ENCODE measurements at places on chromosomes 3 and 15.

DNA sequence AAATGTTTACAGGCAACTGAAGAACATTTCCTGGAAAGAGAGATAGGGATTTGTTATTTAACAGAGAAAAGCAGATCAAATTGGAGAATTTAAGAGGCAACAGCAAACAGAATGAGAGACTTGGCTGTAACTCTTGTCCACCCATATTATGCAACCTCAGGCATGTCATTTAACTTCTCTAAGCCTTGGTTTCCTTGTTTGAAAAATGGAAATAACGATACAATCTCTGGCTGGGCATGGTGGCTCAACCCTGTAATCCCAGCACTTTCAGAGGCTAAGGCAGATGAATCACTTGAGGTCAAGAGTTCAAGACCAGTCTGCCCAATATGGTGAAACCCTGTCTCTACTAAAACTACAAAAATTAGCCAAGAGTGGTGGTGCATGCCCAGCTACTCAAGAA lies 23.7 kb downstream of the ARRDC4 start:
- no peak for DNase-seq

GRCh38 chr3:24368605-24369004 lies 126.0 kb downstream of the THRB start:
- no peak for DNase-seq

DNA sequence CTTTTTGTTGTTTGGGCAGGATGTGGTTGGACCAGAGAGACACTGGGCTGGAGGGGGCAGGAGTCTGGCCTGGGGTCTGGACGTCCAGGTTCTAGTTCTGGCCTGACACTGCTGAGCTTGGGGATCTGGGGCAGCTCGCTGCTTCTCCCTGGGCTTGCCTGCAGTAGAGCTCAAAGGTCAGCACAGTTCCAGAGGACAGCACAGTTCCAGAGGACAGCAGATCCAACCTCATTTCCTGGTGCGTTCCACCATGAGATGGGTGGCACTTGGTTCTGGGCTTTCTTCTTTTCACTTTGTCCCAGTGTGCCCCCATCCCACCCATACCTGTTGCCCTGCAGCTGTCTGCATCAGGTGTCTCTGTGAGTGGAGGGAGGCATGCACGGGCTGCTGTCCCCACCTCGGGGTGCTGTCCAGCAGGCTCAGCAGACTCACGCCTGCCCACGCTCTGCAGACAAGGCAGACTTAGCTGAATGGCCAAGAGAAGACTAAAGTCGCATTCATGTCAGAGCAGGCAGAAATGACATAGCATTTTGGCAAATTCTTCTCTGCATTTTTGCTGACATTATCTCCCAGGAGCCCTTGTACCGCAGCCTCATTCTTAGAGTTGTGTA lies 16.7 kb downstream of the CACNA2D3 start:
- no peak for DNase-seq

- no peak for DNase-seq
These were observed 36.2 kb downstream of the FAM174B start for GRCh38 chr15:92619145-92620101.

- DNase-seq = no peak
These were observed 9.9 kb upstream of the CCDC54 start for GRCh38 chr3:107367353-107367752.

- no peak for DNase-seq
These were observed 5.0 kb downstream of the ACOX2 start for GRCh38 chr3:58531956-58532355.

- no peak for DNase-seq
These were observed 47.6 kb downstream of the RHCG start for GRCh38 chr15:89448825-89449224.

DNA sequence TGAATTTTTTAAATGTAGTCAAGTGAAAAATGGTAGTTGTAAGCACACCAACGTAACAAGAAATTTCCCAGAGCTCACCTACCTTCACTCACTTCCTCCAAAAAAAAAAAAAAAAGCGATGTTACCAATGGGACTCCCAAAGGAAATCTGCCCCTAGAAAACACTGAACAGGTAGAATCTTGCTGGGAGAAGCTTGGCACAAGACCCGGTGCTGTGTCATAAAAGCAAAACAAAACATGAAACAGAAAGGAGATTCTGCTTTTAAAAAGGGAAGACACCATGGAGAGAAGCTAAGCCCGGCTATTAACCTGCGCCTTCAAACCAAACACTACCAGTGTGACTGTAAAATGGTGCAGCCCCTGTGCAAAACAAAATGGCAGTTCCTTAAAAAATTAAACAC lies 40.5 kb downstream of the PGPEP1L start:
- no peak for DNase-seq

DNA sequence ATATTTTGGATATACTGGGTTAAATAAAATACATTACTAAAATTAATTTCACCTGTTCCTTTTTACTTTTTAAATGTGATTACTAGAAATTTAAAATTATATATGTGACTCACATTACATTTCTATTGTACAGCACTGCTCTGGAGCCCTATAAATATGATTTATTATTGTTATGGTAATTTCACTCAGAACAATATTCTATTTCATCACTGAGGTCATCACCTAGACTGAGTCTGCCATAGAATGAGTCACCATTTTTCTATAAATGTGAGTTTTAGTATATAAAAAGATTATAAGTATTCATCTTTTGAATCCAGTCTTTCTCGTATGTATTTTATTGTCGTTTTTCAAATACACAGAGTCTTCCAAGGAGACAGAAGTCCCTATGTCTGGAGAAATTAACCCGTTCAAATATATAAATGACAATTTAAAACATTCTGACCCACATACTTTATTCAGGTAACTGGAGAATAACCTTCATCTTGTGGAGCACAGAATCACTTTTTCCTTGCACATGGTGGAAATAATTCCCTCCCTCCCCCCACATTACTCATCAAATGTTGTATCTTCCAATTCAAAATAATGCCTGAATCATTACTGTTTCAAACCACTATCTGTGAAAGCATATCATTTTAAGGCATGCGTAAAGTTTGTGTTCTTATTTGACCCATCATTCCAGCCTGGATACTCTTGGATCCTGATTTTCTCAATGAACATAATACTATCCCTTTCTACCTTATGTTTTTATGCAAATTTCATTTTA lies 30.0 kb downstream of the CHST14 start:
- no peak for DNase-seq

DNA sequence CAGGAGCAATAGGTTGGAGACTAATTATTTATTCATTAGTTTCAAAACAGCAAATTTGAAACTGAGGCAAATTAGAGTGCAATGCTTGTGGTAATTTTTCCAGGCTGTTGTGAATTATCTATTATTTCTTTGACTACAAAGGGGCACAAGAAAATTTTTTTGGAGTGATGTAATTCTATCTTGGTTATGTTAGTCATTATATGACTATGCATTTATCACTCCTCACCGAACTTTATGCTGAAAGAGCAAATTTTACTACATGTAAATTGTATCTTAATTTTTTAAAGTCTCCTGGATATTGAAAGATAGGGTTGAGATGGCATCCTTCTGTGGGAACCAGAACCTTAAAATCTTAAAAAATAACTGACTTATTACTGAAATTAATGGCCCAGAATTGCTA lies 320.0 kb upstream of the ROBO1 start:
- no peak for DNase-seq

GRCh38 chr3:45611628-45612081 lies 17.1 kb downstream of the LIMD1 start:
- no peak for DNase-seq

DNA sequence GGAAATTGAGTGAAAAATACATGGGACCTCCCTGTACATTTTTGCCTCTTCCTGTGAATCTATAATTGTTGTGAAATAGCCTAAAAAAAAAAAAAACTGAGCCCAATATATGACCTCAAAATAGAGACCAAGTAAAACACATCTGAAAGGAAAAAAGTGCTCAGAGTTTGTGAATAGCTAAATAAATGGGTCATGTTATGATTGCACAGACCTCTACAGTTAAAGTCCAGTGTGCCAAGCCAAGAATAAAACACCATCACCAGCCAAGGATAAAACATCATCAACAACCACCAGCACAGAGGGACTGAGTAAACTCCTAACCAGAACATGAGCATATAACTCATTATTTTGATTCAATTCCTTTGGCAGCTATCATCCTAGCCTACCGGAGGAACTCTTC lies 115.6 kb upstream of the AGTR1 start:
- no peak for DNase-seq

- DNase-seq = no peak
These were observed 208.4 kb upstream of the ALCAM start for GRCh38 chr3:105158286-105158685.

DNA sequence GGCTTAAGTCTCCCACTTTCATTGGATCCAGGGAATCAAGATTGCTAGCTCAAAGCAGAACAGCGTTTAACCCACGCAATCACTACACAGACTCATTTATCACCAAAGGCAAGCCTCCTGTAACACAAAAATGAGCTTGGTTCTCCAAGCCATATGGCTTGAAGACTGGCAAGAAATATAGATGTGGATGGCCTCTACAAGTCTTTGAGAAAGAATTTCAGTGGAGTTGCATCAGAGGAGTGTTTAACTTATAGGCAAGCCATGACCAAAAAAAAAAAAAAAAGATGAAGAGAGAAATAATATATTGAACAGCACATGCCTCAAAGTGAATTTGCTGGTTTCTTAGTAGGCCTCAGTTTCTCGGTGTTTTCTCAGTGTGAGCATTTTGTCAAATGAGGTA lies 27.3 kb downstream of the PDZRN3 start:
- no peak for DNase-seq

DNA sequence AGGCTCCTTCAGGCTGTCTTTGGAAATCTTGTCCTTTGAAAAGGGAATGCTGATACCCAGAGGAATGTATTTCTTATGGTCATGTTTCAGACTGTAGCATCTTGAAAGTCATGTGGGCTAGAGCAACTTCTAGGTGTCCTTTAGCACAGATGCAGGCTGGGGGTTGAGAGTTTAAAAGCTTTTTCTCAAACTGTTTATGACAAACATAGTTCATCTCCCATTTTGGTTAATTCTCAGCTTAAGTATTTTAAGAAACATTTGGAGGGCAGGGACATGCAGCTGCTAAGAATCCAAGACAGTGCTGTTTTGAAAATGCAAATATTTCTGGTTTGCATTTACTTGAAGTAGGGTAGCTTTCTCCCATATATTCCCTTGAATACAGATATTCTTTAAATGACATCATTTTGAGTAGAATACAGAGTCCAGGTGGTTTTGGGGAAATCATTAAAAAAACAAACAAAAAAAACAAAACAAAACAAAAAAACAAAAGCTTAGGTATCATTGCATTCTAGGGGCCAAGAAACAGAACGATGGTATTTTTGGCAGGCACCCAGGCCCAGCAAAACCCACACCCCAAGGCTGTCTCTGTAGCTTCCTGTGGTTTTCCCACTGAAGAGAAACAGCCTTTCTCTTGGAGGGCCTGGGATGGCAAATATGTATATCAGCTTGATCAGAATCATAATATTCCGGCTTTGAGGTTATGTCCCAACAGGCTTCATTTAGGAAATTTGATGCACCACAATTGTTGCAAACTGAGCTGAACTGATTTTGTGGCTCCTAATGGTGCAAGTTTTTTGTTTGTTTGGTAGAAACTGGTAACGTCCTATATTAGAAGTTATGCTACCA lies 120.0 kb downstream of the ATG7 start:
- no peak for DNase-seq

GRCh38 chr15:62929000-62929357 lies 113.6 kb upstream of the TPM1 start:
- no peak for DNase-seq

DNA sequence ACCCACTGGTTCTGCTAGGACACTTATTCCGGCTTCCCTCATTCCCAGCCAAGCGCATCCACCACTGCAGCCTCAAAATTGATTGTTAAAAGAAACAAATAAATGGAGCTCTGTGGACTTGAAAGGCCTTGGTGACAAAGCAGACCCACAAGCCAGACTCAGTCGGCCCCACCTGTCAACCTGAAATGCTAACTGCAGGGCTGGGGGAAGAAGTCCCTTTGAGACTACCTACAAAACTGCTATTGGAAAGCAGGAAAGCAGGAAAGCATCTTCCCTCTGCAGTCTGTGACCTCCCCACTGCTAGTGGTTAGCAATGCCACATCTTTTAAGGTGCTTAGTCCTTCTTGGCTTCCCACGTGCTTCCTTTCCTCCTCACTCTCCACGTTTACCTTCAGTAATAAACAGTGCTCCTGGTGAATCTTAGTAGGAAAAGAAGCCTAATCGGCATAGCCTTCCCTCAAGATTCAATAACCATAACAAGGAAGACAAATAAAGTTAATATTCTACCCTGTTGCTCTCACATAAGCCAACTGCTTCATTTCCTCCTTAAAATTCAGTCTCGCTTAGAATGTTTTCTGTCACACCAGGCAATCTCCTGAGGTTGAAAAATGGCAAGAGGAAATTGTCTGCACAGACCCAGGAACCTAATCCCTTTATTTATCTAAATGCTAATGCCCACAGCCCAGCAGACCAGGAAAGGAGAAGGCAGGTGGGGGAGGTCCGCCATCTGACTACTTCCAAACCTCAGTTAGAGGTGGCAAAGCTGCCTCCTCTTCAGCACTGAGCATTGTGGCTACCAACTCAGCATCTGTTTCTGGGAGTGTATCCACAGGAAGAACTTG lies 296.2 kb downstream of the NEK10 start:
- DNase-seq = no peak

GRCh38 chr15:85688711-85689110 lies 106.0 kb downstream of the KLHL25 start:
- DNase-seq = no peak

DNA sequence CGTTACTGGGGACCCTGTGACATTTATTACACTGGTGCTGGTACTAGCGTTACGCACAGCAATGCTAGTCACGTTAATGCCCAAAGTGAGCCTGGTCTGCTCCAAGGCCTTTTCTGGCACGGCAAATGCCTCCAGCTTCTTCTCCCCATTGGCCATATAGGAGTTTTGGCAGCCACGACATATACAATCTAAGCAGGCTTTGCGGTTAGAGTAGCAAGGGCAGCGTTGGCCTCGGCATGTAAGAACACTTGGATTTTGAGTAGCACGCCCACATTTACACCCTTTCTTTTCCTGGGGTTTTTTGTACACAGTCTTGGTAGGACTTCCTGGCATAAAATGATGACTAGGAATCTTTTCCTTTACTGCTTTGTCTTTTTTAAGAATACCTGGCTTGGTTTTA lies 44.9 kb downstream of the MSL2 start:
- DNase-seq = no peak

GRCh38 chr3:133575086-133575485 lies 1.6 kb downstream of the CDV3 start:
- DNase-seq = no peak

GRCh38 chr3:115325539-115325938 lies 178.5 kb upstream of the ZBTB20 start:
- no peak for DNase-seq

- DNase-seq = no peak
These were observed 155.7 kb downstream of the SLCO3A1 start for GRCh38 chr15:92009162-92009561.

GRCh38 chr3:169965562-169966427 lies 812 bp upstream of the SEC62 start:
- DNase-seq = no peak

GRCh38 chr3:25818335-25818734 lies 28.4 kb downstream of the OXSM start:
- no peak for DNase-seq

GRCh38 chr15:26287381-26287780 lies 424.3 kb upstream of the ATP10A start:
- DNase-seq = no peak

- DNase-seq = no peak
These were observed 23.1 kb downstream of the IGSF11 start for GRCh38 chr3:119011528-119011927.

- DNase-seq = peak; percentile 1
These were observed 778 bp upstream of the AP4E1 start for GRCh38 chr15:50907601-50908208.

All from stimulated activated CD4-positive, alpha-beta T cell treated with anti-CD3 and anti-CD28 coated beads, Interleukin-1b, Interleukin-23, amount 100 ng/mL, for 1 hour (primary cell).